Activated CD4-positive, alpha-beta T cell treated with anti-CD3 and anti-CD28 coated beads, Interleukin-2, amount 50 U/mL, for 4 hours (primary cell): ENCODE measurements at places on chromosomes 3 and 15.

DNA sequence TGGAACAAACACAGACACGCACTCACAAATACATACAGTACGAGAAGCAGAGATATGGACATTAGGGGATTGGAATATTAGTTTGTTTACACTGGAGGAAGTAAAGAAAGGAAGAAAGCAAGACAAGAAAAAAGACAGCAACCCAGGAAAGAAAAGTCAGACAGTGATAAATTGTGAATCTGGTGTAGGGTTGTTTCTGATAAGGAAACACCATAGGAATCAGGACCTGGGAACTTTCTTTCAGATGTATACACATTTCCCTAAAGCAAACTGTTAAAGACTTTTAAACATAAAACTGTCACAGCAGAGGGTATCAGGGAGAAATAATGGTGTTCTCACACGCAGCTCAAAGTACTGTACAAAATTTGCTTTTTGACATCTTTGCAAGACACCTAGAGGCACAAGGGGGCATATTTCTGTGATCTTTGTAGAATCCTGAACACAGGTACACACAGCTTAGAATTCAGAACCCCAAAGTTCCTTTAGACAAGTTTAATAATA lies 153.7 kb downstream of the TUSC7 start:
- DNase-seq, result no peak

GRCh38 chr3:27094721-27095120 lies 274.5 kb downstream of the NEK10 start:
- DNase-seq, result no peak

GRCh38 chr3:114380233-114380651 lies 86.4 kb downstream of the TIGIT start:
- DNase-seq, result no peak

- DNase-seq, result no peak
Measured at GRCh38 chr3:108407886-108408285, 102.5 kb downstream of the MYH15 start.

DNA sequence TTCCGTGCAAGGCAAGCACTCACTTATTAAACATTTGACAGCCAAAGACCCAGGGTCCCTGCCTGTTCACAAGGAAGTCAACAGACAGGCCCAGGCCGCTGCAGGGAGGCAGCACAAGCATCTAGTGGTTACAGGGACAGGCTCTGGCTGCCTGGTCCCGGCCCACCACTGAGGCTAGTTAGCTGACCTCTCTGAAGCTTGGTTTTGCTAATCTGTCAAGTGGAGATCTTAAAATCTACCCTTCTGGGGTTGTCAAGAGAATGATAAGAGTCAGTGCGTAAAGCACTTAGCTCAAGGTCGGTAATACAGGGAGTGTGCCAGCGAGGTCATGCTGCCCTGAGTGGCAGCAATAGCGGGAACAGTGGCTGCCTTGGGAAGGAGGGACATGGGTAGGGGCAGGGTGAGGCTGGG lies 6.0 kb downstream of the GNB5 start:
- no peak for DNase-seq
